ENCODE measurements at places on chromosomes 3 and 15. TPM values are rescaled to one million over a fixed set of nuclear protein-coding genes. Genes with fewer than 3 reads are reported as not detected.

GRCh38 chr15:60554494-60554893 is 75.6 kb upstream of the ICE2 start:
- no peak overlapping the region for H3K4me3 ChIP-seq
- peaks cover 96% of the 10 kb centered on the region for H3K4me1 ChIP-seq
- peaks cover 26% of the 10 kb centered on the region for H3K36me3 ChIP-seq
- no peak for DNase-seq
- H3K27me3 ChIP-seq, result no peaks in the 10 kb centered on the region

Gene KLF15
- 0.40 TPM for total RNA-seq

GRCh38 chr3:171833789-171834460 is 9.2 kb upstream of the TMEM212 start:
- H3K27me3 ChIP-seq, result peaks cover 3% of the 10 kb centered on the region
- no peaks in the 10 kb centered on the region for H3K4me1 ChIP-seq
- DNase-seq, result no peak
- no peak overlapping the region for H3K4me3 ChIP-seq
- H3K27ac ChIP-seq, result no peak overlapping the region

Gene KBTBD13
- total RNA-seq, result not detected

Gene CCR9
- not detected for total RNA-seq

Gene SLC9A9
- 1.6 TPM for total RNA-seq

DNA sequence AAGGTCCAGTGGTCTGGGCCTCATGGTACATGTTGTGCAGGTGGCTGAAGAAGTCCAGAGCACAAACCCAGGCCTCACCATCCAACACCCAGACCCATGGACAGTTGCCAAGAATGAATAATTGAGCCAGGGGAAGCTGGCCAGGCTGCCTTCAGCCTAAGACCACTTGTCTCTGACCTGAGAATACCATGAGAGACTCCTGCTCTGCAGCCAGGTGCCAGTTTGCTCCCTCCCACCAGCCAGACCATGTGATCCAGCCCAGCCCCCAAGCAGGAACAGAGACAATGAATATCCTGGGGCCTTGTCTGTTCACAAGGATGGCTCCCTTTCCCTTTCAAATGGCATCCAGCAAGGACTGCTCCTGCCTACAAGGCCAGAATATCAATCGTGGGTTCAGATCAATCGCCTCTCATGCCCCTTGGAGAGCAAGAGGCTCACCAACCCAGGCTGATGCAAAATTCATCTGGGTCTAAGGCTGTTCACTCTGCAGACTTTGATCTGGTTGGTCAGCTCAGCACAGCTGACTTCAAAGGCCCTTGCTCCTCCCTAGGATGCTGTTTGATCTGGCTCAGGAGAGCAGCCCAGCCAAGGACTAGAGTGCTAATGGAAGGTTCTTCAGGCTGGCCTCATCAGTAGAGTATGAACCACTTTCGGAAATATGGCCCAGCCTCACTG is 13.4 kb downstream of the TRAIP start:
- H3K27ac ChIP-seq, result no peak overlapping the region
- peaks cover 1% of the 10 kb centered on the region for H3K4me1 ChIP-seq
- H3K36me3 ChIP-seq, result peaks cover 9% of the 10 kb centered on the region
- no peak for DNase-seq
- no peaks in the 10 kb centered on the region for H3K27me3 ChIP-seq

Gene IMPG2
- 0.12 TPM for total RNA-seq

Gene ABCC5
- total RNA-seq, result 13.3 TPM
